GF-D8 (cell line): ENCODE measurements at places on chromosomes 1 and 21.

DNA sequence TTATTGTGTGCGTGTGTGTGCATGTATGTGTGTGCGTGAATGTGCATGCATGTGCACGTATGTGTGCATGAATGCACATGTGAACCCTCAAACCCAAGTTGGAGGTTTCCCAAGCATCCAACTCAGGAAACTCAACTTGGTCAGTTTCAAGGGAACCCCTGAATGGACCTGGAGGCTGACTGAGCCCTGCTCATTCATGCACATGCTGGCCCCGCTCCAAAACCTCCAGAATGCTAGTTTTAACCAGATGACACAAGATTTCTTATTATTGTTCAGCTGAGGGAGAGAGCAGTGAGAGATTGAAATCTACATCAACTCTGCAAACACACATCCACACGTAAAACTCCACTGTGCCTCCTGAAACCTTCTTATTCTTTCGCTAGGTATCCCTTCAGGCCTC is 104.4 kb downstream of the OMA1 start:
- no peak for DNase-seq

- DNase-seq, result no peak
Observed at GRCh38 chr1:164064501-164064900, 494.5 kb upstream of the PBX1 start.

GRCh38 chr1:182664296-182664695 is 20.1 kb downstream of the RGS8 start:
- DNase-seq, result no peak

GRCh38 chr21:26001356-26001755 is 169.2 kb downstream of the APP start:
- DNase-seq, result no peak

DNA sequence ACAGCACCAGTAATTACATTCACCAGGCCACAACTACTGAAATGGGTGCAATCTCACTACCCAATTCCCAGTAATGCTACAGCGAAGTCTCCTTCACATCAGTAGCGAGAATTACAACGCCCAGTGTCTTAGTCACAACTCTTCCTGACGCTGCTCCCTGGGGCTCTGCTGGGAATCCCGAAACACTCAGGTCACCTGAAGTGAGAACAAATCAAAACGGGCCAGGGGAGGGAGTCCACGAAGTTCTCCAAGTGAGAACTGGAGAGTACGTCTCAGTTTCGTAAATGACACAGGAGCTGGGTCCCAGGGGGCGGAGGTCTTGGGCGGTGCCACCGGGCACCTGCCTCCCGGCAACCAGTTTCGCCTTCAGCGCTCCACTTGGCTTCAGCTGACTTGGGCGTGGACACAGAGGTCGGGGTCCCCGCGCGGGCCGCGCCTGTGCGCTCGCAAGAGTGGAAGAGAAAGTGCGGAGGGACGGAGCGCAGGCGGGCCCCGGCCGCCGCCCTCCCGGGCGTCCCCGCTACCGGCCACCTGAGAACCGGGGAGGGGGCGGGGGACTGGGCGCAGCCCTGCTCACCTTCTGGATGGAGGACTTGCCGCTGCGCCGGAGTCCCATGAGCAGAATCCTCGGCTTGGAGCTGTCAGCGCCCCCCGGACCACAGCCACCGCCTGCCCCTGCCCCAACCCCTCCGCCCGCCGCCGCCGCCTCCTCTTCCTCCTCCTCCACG is 575 bp downstream of the RRAGC start:
- no peak for DNase-seq

- DNase-seq, result no peak
Observed at GRCh38 chr1:22575532-22576149, 12.4 kb downstream of the EPHA8 start.

- peak; percentile 85 for DNase-seq
Observed at GRCh38 chr1:3677484-3677883, 25.2 kb downstream of the TP73 start.

DNA sequence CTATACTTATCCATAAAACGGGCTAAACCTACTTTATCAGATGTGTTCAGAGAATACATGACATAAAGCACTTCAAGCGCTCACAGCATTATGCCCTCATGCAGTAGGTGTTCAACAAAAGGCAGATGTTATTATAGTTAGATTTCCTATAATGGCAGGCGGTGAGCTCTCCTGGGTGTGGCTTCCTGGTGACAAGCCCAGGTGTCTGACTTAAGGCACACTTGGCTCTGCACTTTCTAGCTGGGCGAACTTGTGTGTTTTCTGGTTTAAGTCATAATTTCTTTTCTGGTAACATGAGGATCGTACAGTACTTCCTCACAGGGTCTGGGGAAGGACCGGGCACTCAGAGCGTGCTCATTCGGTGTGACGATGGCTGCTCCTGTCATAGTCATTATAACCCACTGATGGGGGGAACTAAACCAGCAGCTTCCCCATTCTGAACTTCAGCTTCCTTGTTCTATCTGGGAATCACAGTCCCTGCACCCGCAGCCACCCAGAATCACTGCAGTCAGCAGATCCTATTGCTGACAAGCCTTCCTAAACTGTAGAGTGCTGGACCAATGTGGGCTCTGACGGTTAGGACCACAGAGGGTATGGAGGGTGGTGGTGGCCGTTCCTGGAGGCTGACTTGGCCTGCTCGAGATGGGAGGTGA is 52.8 kb downstream of the IGSF21 start:
- no peak for DNase-seq

- DNase-seq, result peak; percentile 58
Observed at GRCh38 chr1:54652168-54652567, 10.6 kb downstream of the MROH7 start.

GRCh38 chr1:17177651-17178050 is 27.3 kb upstream of the PADI1 start:
- DNase-seq, result no peak

- no peak for DNase-seq
Observed at GRCh38 chr1:5688081-5689077, 303.8 kb downstream of the NPHP4 start.

DNA sequence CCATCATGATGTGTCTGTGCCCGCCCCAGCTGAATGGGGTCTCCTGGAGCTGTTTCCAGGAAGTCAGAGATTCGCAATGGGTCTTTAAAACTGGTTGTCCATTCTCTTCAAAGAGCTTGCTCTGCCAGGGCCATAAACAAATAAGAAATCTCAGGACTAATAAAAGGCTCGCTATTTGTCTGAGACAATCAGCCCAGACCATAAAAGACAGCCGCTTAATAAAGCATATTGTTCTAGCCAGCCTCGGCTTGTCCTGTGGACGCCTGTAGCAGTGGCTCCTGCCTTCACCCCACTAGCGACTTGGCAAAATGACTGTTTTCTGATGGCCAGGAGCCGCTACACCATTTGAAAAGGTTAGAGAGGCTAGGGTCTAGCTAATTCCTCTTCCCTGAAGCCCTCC is 20.6 kb upstream of the SELENON start:
- no peak for DNase-seq

- DNase-seq, result no peak
Observed at GRCh38 chr21:31524140-31524539, 135.4 kb upstream of the SOD1 start.

DNA sequence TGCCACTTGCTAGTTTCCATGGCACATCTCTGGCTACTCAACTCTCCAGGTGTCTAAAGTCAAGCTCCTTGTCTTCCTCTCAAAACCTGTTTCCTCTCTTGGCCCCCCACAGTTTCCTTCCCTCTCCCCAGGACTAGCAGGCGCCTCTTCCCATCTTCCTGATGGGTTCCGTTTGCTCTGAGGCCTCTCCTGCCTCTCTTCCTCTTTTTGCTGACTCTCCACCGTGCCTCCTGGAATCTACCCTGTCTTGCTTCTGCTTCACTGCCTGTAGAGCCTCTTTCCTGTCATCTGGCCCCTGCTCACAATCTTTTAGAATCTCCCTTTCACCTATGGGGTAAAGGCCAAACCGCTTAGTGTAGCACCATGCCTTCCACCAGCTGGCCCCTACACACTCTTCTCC is 21.8 kb upstream of the LHX4 start:
- DNase-seq, result peak; percentile 43

- no peak for DNase-seq
Observed at GRCh38 chr1:24300971-24301784, 18.0 kb upstream of the GRHL3 start.

GRCh38 chr1:219027146-219027673 is 146.5 kb upstream of the LYPLAL1 start:
- no peak for DNase-seq

DNA sequence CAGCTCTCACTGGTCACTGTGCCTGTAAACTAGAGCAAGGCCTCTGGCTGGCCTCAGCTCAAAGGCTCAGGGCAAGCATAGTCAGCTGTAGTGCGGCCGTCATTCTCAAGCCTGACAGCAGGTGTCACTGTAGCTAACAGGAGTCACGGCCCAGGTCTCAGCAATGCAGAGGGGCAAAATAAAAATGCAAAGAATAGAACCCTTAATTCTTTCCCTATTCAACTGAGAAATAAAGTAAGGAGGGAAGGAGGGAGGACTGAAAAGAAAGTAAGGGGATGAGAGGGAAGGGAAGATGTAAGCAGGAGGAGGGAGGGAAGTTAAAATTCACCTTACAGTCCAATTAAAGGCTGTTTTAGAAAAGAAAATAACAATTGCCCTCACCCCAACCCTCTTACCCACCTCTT is 106.1 kb downstream of the KIAA0319L start:
- peak; percentile 26 for DNase-seq

DNA sequence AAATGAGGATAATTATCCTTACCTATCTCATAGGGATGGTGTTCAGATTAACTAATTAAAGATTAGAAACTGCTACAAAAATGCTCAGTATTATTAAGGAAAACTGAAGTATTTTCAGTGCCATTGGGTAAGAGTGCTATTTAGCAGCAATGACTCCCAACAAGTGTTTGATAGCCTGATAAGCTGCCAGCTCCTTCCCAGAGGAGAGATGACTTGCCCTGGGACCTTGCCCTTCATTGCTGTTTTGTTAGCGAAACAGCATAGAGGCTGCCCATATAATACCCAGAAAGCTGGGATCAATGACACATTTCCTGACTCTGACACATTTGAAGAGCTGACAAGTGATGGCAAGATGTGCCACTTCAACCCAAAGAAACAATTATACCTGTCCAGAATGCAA is 592.2 kb downstream of the ADGRL2 start:
- DNase-seq, result no peak

GRCh38 chr1:53735261-53735660 is 3.7 kb downstream of the GLIS1 start:
- no peak for DNase-seq

DNA sequence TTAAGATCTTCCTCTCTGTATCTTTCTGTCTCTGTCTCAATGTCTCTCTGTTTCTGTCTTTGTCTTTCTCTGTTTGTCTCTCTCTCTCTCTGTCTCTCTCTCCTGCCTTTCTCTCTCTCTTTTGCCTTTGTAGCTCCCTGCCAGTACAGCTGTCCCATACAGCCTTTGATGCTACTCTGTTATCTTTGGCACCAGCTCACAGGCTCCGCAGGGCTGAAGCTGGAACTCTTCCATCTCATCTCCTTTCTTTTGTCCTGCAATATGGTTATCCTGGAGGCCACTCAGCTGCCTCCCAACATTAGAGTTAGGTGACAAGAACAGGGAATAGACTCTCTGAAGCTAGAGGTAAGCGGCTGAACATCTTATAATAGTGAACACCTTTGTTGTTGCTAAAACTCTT is 354.3 kb upstream of the NEGR1 start:
- DNase-seq, result no peak

DNA sequence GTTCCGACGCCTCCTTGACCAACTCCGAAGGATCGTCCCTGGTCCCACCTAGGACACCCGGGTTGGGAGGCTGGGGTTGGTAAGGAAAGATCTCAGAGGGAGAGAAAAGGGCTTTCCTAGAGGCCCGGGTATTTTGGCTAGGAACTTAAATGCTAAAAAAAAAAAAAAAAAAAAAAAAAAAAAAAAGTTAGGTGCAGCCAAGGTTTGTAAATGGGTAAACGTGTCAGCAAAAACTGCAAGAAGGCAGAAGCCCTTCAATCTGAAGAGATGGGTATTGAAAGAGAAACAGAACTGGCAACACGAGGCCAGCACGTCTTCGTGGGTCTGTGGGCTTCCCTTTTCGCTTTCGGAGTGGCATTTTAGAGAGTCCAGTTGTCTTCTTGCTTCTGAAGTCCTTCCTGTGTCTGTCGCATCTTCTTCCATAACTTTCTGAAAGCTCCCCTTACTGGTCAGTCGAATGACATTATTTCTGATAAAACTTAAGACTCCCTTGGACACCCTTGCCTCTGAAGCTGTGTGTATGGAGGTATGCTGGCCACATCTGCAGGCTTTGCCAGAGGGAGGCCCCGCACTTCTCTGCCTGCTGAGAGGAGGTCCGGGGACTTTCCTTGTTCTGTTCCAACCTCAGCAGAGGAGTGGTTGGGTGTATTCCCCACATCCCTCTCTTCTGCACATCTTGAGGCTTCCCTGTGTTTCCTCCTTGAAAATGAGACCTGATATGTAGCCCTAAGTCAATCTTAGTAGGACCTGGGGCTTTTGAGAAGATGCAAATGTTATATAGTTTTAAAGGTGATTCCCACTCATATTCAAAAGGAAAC is 745 bp downstream of the RCSD1 start:
- DNase-seq, result no peak

GRCh38 chr1:207579436-207579799 is 65.5 kb upstream of the CR1L start:
- no peak for DNase-seq

- no peak for DNase-seq
Observed at GRCh38 chr1:67711158-67711854, 26.3 kb downstream of the GADD45A start.

DNA sequence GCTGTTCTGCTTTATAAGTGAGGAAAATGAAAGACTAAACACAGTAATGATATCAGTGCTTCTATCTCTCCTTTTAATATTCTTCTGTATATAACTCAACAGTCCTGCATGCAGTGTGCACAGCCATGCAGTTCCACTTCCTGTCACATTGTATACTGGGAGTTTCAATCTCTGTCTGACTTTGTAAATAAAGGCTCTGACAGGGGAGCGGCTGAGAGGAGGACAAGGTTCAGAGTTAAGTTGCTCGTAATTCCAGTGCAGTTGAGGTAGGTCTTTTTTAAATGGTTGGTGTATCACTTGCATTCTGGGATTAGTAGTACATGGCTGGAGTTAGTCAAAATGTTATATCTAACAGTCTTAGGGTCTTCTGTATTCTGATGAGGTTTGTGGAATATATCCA is 264.5 kb downstream of the OLFM3 start:
- no peak for DNase-seq

DNA sequence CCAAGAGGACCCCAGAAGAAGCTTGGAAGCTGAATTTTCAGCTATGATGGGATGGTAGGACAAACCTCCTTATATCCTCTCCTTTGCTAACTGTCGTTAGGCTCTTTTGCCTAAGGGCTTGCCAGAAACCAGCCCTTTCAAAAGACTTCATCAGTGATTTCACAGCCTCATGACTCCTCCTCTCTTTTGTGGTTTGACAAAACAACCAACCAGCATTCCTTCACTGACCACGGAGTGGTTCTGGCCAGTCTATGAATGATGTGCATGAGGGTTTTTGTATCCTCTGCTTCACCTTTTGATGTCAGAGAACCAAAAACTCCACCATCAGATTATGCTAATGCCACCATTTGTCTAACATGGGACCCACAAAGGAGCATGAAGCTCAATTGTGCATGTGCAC is 116.9 kb upstream of the COA6 start:
- no peak for DNase-seq

GRCh38 chr1:215002471-215002870 is 80.1 kb upstream of the KCNK2 start:
- no peak for DNase-seq
